ENCODE measurements at places on chromosomes 16 and 17. TPM values are rescaled to one million over a fixed set of nuclear protein-coding genes. Genes with fewer than 3 reads are reported as not detected.
A peak's percentile ranks its signal among the peaks of the same experiment; 100 is the strongest.

GRCh38 chr17:13563866-13564265, 37.9 kb downstream of the HS3ST3A1 start:
- no peak for DNase-seq

DNA sequence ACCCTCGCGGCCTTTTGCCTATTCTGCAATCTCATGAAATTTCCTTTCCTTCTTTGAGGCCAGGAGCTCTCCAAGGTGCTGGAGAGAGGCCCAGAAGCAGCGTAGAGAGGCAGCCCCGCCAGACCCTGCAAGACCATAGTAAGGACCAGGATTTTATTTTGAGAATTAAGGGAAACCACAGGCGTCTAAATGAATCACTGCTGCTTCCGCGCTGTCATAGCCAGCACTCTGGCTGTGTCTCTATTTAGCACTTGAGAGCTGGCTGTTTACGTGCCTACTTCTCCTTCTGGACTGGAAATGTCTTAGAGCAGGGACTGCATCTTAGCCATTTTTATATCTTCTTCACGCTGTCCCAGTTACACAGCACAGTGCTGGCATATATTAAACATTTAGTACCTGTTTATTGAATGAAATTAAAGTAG, 37.6 kb upstream of the PIRT start:
- DNase-seq: peak; percentile 44

GRCh38 chr17:13153036-13153435, 135.2 kb upstream of the ELAC2 start:
- DNase-seq: peak; percentile 85

GRCh38 chr17:6577686-6578263, 21.4 kb upstream of the PITPNM3 start:
- DNase-seq: no peak

GRCh38 chr17:56481659-56482058, 111.8 kb upstream of the NOG start:
- no peak for DNase-seq

GRCh38 chr17:45906237-45906636, 11.9 kb downstream of the MAPT start:
- DNase-seq: no peak

- no peak for DNase-seq
Observed at GRCh38 chr17:79168486-79169055, 93.9 kb downstream of the ENGASE start.

GRCh38 chr17:34723875-34724274, 144.5 kb downstream of the TMEM132E start:
- no peak for DNase-seq

DNA sequence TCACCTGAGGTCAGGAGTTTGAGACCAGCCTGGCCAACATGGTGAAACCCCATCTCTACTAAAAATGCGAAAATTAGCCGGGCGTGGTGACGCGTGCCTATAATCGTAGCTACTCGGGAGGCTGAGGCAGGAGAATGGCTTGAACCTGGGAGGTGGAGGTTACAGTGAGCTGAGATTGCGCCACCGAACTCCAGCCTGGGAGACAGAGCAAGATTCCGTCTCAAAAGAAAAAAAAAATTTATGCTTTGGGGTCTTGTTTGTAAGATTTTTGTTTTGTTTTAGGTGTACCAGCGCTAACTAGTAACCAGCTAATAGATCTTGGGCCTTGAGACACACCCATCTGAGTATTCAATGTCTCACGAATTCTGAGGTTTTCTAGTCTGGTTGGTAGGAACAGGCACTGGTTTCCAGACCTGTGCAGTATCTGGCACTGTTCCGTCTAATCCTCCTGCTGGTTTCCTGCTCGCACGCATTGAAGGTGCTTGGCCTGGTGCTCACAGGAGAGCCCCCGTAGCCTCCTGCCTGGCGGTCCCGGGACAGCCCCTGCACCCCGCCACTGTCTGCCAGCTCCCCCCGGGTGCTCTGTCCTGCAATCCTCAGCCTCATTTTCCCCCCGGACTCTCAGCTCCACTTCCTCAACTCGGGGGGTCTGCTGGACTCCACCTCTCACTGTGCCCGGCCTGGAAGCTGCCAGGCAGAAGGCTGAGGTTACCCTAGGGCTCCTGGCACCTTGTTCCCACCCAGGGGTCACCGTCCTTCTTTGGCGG, 10.6 kb upstream of the DUS1L start:
- DNase-seq: no peak

DNA sequence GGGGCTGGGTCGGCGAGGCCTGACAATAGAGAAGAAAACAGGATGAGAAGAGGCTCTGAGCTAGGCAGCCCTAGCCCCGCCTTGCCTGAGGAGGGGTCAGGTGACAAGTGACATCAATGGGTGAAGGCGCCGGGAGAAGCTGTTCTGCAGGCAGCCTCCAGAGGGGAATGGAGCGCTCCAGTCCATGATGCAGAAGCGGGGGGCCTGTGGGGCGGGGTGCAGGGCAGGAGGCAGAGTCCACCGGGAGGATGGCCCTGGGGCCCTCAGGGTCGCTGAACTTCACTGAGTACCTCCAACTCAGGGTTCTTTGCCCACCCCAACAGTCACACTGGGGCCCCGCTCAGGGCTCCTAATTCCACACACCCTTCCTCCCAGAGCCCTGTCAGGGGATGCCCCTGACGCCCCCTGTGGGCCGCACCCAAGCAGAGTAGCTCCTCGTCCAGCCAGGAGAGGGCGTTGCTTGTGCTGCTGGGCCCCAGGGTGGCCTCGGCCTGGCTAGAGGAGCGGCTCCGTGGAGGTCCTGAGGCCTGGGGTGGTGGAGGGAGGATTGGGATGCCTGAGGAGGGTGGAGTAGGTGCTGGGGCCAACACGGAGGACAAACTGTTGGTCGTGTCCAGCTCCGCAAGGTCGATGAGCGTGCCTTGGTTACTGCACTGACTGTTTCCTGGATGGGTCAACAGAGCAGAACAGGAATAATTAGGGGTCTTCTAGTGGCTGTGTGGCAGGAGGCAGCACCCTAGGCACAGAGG, 20.8 kb downstream of the GGA3 start:
- DNase-seq: peak; percentile 69

DNA sequence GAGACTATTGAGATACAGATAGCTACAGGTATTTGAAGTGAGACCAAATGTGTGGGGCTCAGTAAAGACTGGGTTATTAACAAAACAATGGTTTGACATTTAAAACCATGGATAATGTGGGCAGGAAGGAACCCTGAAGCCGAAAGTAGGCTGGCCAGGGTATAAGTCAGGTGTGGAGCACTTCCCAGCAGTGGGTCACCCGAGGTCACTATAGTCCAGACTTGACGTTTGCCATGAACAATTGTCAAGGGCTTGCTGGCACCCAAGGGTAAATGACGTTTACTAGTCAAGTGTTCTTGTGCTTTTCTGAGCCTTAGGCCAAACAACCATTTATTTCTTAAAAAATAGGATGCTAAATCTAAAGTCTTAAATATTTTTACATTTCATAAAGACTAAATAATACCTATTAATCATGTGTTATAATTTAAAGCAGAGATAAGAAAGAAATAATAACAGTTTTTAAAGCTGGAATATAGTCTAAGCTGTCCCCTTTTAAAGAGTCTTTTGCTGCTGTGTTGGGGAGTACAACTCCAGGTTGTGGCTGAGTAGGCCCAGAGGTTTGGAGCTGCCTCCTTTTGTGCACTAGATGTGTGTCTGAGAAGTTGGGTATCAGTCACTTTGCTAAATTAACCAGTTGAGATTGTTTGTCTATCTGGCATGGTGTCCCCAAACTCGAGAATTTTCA, 15.7 kb downstream of the ALDH3A2 start:
- DNase-seq: no peak

- peak; percentile 90 for DNase-seq
Observed at GRCh38 chr16:83403761-83404160, 404.0 kb upstream of the HSBP1 start.

DNA sequence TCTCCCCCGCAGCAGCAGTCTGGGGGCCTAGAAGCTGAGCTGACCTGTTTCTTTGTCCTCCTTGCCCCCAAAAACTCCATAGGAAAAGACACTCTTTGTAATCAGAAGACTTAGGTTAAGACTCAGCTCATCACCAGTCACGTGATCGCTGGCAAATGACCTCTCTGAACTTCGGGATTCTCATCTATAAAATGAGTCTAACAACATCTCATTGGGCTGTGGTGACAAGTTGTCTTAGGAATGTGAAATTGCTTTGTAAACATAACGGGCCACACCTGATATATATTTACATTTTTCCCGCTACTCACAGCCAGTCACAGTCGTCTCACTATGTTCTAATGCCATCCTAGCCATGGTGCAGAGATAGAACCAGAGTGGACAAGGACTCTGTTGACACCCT, 86.0 kb upstream of the LHX1 start:
- DNase-seq: no peak

- peak; percentile 22 for DNase-seq
Observed at GRCh38 chr16:27301236-27301861, 12.4 kb upstream of the IL4R start.

- DNase-seq: no peak
Observed at GRCh38 chr17:3660311-3660891, 8.0 kb downstream of the TAX1BP3 start.

DNA sequence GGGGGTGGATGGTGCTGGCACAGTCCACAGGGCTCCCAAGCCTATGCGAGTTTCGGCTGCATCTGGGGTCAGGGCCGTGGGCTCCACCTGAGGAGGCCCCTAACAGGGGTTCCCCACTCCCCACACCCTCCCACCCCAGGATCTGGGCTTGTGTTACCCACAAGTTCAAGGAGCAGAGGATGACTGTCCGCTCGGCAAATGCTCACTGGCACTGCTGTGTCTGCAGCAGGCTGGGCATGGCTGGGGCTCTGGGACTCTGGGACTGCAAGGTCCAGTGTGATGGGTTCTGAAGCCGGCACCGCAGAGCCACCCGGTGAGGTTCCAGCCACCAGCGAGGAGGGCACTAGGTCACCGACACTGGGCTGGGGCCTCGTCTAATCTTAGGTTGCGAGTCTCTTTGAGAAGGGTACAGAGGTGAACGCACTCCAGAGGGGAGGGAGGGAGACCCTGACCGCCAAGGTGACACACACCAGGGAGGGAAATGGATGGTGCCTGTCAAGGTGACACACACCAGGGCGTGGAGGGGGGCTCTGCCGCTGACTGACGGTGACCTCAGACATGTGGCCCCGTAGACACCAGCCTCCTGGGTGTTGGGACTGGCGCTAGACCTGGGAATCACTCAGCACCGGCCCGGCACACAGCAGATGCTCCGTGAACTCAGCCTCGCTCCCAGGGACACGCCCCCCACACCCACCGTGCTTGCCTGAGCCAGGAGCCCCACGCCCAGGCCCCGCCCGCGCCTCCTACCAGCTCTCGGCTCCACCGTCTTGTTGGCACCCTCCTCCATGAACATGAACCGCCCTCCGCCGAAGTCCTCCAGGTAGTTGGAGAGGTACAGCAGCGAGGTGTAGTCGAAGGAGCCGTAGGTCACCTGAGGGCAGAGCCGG, 20.5 kb upstream of the HEXD start:
- DNase-seq: peak; percentile 38

- peak; percentile 21 for DNase-seq
Observed at GRCh38 chr16:9258423-9259051, 167.1 kb downstream of the HAPSTR1 start.

DNA sequence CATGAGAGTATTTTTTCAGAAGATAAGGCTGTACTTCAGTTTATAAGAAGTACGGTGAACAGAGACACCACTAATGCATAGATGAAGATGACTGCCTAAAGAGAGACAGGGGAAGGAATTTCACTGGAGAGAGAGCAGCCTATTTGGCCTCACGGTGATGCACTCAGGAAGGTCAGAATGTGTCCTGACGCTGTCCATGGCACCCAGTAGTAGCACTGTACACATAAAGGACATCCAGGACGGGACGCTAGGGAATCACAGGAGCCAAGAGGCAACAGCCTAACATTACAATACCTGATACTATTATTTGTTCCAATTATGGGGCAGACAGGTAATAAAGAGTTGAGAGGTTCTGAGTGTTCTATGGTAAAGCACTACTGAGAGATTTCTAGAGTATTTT, 24.9 kb upstream of the LRRC37A start:
- DNase-seq: no peak

DNA sequence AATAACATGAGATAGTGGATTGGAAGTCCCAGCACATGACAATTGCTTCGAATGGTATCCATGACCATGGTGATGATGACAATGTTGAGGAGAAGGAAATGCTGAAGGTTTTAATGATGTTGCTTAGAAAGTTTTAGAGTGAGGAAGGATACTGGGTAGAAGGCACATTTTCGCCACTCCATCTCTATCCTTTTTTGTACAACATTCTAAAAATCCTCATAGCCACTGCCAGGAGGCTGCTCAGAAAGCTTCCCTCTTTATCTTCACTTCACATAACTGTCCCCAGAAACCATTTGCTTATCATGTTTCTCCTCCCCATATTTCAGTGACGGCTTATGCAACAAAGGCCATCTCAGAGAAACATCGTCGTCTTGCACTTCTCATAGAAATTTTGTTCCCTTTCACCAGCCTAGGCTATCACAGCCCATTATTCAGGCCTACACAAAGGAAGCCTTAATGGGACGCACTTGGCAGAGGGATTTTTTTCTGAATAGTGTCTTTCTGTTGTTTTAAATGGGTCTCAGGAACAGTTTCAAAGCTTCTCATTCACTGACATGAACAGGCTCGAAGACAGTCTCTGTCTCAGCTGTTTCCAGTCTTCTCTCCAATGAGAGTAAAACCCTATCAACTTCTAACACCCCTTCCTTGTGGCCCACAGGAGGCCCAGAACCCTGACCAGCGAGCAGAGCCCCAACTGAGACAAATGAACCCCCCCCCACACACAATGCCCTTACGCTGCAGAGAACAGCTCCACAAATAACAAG, 506.7 kb downstream of the HAPSTR1 start:
- no peak for DNase-seq

DNA sequence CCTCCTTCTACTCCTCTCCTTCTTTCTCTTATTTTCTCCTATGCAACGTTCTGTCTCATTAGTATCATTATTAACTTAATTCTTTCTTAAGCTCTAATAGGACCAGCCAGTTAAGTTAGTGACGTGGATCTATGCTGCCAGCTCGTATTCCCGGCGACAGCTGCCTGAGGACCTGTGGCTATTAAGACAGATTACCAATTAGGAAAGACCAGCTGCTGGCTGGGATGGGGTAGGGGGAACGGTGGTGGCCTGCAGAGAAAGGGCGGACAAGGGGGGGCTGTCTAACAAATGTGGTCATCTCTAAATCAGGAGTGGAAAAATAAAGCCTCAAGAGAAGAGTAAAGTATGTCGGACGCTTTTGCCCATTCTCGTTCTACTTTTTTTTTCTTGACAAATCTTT, 770 bp upstream of the MYH3 start:
- no peak for DNase-seq

GRCh38 chr16:50252082-50252611, 14.2 kb upstream of the ADCY7 start:
- DNase-seq: no peak

Gene AGRP
- total RNA-seq: not detected

Gene SLFN13
- 2.4 TPM for total RNA-seq

Gene CHST4
- total RNA-seq: not detected

Gene TNFRSF12A
- 700 TPM for total RNA-seq

Gene TNS4
- not detected for total RNA-seq

Gene PHAF1
- total RNA-seq: 22.3 TPM

Gene GJC1
- 19.1 TPM for total RNA-seq

Gene ACSM5
- not detected for total RNA-seq

Gene P2RX5
- 4.0 TPM for total RNA-seq

Gene KRT31
- not detected for total RNA-seq
